Astrocyte of the cerebellum (primary cell): ENCODE measurements at places on chromosomes 7 and 10.

DNA sequence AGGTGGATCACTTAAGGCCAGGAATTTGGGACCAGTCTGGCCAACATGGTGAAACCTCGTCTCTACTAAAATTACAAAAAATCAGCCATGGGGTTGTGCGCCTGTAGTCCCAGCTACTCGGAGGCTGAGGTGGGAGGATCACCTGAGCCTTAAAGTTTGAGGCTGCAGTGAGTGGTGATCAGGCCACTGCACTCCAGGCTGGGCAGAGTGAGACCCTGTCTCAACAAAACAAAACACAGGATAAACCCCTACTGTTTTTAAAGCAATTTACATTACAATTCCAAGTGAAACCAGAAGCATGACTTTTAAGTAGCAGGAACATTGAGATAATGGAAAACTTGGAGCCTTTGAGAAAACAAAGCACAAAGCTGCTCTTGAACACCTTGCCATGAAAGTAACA is 92.4 kb upstream of the BTBD16 start:
- no peak for DNase-seq

DNA sequence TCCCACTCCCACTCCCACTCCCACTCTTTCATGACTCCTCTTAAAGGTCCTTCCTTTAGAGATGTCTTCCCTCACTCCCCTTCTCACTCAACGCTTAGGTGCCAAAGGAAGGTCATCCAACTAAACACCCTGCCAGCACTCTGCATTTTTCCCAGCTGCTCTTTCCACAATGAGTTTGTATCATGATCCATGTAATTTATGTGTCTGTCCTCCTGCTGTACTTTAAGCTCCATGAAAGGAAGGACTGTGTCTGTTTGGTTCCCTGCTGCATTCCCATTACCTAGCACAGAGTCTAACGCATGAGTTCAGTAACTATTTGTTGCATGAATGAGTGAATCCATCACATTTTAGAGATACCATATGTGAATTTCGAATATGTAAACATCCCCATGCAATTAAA is 252.7 kb downstream of the KIF20B start:
- DNase-seq, result no peak

DNA sequence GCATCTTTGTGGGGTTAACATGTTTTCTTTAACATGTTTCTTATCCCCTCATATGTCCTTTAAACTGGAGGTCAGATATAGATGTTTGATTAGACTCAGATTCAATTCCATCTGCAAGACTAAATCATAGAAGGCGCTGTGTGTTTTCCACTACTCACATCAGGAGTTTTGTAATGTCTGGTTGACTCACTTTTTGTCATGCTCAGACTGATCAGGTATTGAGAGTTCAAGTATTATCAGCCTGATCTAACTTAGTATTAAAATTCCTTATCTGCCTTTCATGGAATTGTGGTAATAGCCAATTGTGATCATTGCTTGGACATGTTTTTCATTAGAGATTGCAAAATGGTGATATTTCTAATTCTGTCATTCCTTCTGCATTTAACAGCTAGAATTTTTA is 30.2 kb downstream of the ENTPD7 start:
- no peak for DNase-seq

DNA sequence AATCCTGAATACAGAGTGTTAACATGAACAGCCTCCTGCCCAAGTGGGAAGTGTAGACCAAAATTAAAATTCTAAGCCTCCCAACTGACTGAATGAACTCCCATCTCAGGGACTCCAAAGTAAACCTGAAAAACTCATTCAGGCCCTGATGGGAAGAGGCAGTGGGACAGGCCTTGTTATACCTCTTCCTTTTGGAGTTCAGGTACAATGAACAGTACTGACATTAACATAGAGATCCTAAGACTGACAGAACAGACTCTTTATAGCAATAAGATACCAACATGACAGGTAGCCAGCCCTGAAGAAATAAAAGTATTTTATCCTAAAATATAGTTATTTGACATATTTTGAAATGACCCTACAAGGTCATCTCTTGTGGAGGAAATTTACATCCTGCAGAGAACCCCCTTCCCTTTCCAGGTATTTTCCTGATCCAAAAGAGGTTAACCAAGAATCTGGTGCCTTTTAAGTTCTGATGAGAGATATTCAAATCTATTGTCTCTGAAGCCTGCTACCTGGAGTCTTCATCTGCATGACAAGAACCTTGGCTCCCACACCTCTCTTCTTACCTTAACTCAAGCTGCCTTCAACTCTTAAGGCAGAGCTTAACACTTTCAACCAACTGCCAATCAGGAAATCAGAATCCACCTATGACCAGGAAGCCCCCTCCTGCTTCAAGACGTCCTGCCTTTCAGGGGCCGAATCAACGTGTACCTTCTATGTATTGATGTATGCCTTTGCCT is 103.3 kb upstream of the PFKP start:
- DNase-seq, result no peak

GRCh38 chr10:35838054-35838453 is 196.0 kb upstream of the FZD8 start:
- DNase-seq, result no peak

DNA sequence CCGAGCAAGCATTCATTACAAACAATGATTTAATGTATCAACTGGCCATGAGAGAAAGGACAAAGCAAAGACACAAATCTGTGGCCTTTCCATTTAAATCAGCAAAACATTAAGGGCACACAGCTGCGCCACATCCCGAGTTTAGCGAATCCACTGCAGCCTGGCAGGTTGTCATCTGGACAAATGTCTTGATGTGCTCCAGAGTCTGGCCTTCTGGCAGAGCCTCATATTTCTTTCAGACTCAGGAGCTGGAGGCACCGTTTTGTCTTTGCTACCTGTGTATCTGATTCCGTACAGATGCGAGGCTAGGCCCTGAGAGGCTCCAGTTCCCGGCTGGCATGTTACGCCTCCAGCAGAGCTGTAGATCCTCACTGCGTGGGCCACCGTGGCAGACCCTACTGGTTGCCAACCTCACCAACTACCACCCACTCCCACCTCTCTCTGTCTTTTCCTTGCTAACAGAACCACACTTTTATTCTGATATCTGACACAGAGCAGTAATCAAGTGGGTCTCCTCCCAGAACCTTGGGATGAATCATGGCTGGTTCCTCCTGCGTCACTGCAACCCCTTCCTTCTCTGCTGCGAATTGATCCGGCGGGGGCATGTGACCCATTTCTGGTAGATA is 40.9 kb upstream of the EFCAB10 start:
- DNase-seq, result no peak

GRCh38 chr10:108422286-108422685 is 1257.8 kb upstream of the SORCS1 start:
- no peak for DNase-seq

- DNase-seq, result no peak
These were observed 170.8 kb upstream of the CDCA7L start for GRCh38 chr7:22116451-22117030.

DNA sequence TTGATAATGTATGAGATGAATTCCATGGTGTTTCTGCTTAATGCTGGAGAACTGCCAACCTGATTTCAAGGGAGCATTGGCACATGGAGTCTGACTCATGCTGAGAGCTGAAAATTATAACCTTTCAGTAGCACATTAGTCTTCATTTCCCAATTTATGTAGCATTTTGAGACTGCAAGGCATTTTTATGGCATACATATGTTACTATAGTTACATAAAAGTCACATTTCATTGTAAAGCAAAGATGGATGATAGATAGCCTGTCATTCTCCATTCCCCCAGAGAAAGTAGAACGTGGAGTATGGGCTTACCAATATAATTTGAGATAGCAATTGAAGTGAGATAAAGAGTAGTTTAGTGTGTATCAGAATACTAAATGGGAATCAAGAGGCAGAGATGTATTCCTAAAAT is 103.1 kb downstream of the SLC16A9 start:
- no peak for DNase-seq

GRCh38 chr7:157506268-157506667 is 169.5 kb downstream of the DNAJB6 start:
- DNase-seq, result no peak

GRCh38 chr10:121260377-121260776 is 337.9 kb downstream of the FGFR2 start:
- DNase-seq, result no peak

DNA sequence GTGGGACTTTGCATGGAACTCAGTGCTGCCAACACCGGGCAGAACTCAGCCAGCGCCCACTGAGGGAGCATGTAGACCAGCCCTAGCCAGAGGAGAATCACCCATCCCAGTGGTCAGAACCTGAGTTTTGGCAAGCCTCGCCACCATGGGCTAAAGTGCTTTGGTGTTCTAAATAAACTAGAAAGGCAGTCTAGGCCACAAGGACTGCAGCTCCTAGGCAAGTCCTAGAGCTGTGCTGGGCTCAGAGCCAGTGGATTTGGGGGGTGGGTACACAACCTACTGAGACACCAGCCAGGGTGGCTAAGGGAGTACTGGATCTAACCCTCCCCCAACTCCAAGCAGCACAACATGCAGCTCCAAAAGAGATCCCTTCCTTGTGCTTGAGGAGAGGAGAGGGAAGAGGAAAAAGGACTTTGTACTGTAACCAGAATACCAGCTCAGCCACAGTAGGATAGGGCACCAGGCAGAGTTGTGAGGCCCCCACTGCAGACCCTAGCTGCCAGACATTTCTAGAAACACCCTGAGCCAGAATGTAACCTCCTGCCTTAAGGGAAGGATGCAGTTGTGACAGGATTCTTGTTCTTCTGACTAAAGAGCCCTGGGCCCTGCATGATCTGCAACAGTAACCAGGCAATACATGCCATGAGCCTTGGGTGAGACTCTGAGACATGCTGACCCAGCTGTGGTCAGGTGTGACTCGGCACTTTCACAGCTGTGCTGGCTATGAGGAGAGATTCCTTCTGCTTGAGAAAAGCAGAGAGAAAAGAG is 24.4 kb downstream of the GSDME start:
- DNase-seq, result no peak

GRCh38 chr10:120541984-120542383 is 85.0 kb downstream of the PLPP4 start:
- DNase-seq, result peak; percentile 35

DNA sequence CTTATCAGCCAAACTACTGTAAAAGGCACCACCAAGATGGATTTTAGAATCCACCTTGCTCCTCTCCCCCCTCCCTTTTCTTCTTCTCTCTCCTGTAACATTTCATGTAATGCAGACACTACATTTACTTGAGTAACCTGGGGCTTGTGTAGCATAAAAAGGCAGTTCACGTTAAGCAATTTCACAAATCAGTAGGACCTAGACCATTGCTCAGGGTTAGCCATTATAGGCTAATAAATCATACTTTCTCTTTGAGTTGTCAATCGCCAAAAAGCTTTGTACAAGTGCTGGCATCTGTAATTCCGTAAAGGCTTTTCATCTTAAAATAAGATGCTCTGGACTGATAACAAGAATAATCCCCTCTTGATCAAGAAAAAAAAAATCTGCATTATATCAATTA is 224.7 kb downstream of the GLI3 start:
- DNase-seq, result no peak

DNA sequence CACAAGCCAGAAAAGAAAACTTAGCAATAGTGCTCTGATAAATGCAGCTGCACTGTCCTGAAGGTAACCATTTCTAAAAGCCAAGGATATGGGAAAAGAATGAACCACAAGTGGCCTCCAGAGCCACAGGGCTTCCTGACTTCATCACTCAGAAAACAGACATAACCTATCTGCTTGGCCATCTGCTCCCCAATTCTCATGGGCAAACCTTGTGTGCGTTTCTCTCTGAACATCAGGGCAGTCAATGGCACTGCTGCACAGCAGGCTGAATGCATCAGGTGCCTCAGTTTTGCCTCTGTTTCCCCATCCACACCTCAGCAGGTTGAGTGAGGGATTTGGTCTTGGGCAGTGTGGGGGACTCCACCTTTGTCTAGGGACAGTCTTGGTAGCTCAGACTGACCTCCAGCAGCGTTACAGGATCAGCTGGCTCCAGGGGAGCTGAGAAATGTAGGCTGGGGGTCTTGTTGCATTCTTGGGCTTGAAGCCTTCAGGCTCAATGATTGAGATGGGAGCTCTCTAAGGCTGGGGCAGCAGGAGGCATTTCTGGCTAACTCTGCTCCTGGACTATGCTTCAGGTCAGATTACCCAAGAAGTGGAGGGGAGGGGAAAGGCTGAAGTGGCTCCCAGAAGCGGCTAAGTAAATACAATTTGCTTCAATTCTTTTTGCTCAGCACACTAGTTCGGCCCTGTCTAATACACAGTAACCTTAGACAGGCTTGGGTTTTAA is 23.6 kb upstream of the PDLIM1 start:
- DNase-seq, result no peak

DNA sequence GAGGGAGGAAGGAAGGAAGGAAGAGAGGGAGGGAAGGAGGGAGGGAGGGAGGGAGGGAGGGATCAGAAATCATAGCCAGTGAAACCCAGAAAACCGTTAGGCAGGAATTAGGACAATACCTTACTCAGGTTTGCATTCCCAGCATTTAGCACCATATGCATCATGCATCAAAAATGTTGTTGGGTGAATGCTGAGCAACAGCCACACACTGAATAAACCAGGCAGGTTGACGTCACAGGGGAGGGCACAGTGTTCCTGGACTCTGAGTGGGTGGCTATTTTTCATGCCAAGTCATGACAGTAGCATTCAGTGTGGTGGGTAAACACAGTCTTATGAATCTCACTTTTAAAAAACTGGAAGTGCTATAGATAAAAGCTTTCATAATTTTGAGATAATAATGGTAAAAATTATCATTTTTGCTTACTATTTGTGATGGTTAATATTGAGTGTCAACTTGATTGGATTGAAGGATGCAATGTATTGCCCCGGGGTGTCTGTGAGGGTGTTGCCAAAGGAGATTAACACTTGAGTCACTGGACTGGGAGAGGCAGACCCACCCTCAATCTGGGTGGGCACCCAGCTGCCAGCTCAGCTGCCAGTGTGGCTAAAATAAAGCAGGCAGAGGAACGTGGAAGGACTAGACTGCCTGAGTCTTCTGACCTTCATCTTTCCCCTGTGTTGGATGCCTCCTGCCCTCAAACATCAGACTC is 199.1 kb upstream of the PRKCQ start:
- DNase-seq, result peak; percentile 84

DNA sequence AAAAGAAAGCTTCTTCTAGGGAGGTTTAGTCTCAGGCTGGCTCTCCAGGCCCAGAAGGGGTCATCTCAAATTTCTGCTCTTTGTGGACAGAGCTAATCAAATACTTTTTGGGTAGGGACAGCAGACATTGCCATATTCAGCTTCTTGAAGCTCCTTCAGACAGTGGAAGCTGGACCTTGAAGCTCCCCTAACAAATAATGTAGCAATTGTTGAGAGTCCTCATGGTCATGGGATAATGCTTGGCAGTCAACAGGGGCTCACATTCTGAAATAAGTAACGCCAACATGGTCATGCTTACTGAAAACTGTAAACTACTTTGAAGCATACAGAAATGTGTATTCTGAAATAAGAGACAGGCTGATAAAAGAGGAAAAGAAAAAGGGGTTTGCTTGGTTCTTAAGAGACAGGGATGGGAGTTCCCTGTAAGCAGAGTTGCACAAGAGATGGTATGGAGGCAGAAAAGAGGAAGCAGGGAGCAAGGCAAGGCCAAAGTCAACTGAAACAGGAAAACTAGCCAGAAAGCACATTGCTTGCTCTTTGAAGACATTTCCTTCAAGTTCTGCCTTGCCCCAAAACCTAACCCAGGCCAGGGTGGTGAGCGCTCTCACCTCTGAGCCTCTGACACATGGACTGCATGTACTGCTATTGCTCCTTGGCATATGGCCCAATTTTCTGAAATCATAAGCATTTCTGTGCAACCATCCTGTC is 53.1 kb upstream of the KMT2E start:
- no peak for DNase-seq

GRCh38 chr10:70673043-70673928 is 980 bp downstream of the ADAMTS14 start:
- peak; percentile 54 for DNase-seq
